ENCODE measurements at places on chromosomes 7 and 10.
A peak's percentile ranks its signal among the peaks of the same experiment; 100 is the strongest.

- peak; percentile 2 for DNase-seq
These were observed 74.7 kb downstream of the CACNB2 start for GRCh38 chr10:18214691-18215563.

DNA sequence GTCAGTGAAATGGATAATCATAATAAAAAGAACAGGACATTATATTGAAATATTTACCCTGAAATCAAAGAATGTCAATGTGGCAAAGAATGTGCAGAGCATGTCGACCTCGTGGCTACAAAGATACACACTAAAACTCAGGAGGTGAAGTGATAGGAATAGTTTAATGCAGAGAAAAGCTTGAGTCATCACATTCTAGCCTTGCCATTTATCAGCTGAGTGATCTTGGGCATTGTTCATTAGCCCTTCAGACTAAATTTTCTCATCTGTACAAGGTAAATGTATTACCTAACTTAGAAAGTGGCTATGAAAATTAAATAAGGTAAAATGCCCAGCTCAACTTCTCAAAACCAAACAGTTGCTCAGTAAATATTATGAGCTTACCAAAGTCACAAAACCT lies 22.6 kb downstream of the CALCR start:
- no peak for DNase-seq

DNA sequence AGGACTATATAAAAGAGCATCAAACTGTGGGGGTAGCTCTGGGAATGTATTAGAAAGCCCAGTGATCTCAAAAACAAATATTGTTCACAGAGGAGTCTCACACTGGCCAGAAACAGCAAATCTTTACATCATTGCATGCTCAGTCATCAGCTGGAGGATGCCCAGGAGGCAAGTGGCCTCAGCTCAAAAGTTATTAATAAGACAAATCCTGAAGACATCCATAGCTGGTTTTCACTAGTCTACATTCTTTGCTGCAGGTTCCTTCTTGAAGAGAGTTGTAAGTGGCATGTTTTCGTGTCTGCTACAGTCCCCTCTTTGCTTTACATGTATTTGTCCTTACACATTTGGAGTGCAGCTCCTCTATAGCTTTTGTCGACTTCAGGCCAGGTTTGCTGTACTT lies 8.6 kb upstream of the CCDC7 start:
- DNase-seq, result no peak

DNA sequence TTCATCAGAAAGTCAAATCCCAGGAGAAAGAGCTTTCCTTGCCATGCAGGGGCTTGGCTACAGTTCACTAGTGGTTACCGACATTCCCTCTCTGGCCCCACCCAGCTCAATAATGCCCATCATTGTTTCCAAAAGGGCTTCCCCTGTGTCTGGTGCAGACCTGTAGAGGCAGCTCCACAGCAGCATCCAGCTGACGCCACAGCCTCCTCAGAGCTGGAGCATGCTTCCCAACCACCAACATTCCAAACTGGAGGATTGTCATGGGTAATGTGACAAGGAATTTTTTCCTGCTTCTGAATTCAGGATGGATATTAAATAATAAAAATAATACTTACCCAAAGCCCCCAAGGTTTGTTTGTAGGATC lies 77.4 kb downstream of the ZNF365 start:
- DNase-seq, result no peak

GRCh38 chr10:93894516-93895378 lies 969 bp downstream of the SLC35G1 start:
- DNase-seq, result no peak

DNA sequence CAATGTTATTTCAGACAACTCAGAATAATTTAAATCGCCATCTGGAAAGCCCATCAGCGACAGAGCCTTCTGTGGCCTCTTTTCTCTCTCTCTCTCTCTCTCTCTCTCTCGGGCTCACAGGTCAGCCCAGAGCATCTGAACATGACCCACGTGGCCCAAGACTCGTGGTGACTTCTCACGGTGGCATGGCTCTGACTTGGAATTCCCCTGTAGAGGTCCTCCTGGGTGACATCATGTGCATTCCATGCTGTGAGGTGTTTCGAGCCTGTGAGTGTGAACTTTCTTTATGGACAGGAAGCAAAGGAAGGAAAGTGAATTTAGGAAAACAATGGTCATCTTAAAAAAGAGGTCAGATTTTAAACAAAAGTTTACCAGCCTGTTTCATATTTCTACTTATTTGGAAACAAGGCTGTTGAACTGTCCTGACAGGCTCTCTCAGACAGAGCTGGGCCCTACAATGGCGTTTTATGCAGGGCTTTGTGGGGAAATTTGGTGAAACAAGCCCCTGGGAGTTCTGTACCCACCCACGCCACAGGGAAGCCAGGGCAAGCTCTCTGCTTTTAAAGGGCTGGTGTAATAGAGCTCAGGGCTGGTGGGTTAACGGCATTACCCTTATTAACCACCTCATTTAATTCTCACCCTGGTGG lies 359.7 kb upstream of the ZNF32 start:
- DNase-seq, result no peak

GRCh38 chr10:23174074-23174976 lies 17.8 kb upstream of the PTF1A start:
- no peak for DNase-seq

GRCh38 chr7:18855796-18856195 lies 261.6 kb downstream of the TWIST1 start:
- DNase-seq, result no peak

DNA sequence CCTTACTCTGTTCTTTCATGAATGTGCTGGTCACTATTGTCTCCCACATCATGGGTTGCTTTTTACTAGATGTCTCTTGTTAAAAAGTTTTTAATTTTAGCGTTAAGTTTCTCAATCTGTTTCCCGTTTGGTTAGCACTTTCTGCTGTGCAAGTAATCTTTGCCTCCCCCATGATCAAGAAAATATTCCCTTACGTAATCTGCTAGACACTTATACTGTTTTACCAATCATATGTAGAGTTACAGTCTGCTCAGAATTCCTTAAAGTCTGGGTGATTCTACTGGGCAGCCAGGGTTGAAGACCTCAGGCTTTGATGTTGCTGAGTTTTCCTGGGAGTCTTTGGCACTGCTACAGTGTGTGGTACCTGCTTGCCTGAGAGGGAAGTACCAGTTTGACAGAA lies 38.2 kb upstream of the RPA3 start:
- DNase-seq, result no peak

DNA sequence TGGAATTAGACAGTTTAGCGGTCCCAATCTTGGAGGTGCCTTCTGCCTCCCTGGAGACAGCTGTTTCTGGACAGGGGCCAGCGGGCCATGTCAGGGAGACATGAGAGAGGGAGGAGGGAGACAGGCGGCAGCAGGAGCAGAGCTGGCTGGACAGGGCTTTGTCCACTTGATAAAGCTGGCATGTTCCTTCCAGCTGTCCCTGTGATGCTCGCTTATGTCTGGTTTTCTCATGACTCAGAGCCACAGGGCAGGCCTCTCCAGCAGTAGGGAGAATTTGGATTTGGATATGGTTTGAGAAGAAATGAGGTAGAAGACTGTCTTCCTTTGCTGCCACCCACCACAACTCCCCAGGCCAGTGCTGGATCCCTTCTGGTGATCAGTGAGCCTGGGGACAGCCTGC lies 51.7 kb upstream of the SORCS3 start:
- DNase-seq, result no peak

DNA sequence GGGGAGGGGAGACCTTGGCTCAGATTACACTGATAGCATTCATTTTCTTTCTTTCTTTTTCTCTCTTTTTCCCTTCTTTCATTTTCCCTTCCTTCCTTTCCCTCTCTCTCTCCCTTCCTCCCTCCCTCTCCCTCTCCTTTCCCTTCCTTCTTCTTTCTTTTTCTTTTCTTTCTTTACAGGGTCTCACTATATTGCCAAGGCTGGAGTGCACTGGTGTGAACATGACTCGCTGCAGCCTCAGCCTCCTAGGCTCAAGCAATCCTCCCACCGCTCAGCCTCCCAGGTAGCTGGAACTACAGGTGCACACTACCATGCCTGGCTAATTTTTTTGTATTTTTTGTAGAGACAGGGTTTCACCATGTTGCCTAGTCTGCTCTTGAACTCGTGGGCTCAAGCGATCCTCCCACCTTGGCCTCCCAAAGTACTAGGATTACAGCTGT lies 73.0 kb upstream of the MKRN1 start:
- no peak for DNase-seq

DNA sequence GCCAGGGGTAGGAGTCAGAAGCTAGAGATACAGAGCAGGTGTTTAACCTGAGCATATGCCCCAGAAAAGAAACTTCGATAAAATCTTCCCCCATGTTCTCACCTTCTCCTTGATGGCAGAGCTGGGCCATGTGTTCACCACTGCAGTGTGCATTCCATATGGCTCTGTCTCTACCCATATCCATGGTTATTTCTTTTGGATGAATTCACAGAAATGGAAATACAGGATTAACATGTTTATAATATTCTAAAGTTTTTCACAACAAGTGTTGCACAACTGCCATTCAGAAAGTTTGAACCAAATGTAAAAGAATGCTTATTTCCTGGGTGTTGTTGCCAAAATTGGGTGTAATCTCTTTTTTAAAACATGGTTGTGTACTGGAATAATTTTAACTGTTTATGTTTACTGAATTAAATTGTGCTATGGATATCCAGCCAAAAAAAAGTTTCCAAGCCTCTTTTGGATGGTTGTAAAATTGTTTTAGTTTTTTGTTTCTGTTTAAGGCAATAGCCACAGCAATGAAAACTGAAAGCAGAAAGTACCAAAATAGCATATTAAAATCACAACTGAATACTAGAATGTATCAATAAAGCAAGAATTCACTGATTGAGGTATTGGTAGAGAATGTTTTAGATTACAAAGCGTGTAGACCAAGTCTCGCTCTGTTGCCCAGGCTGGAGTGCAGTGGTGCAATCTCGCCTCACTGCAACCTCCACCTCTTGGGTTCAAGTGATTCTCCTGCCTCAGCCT lies 19.9 kb upstream of the CCNY start:
- no peak for DNase-seq

- DNase-seq, result no peak
These were observed at the start of gene NXPH1 for GRCh38 chr7:8433477-8434289. TSS of gene NXPH1 (plus strand) at chr7:8433609.

DNA sequence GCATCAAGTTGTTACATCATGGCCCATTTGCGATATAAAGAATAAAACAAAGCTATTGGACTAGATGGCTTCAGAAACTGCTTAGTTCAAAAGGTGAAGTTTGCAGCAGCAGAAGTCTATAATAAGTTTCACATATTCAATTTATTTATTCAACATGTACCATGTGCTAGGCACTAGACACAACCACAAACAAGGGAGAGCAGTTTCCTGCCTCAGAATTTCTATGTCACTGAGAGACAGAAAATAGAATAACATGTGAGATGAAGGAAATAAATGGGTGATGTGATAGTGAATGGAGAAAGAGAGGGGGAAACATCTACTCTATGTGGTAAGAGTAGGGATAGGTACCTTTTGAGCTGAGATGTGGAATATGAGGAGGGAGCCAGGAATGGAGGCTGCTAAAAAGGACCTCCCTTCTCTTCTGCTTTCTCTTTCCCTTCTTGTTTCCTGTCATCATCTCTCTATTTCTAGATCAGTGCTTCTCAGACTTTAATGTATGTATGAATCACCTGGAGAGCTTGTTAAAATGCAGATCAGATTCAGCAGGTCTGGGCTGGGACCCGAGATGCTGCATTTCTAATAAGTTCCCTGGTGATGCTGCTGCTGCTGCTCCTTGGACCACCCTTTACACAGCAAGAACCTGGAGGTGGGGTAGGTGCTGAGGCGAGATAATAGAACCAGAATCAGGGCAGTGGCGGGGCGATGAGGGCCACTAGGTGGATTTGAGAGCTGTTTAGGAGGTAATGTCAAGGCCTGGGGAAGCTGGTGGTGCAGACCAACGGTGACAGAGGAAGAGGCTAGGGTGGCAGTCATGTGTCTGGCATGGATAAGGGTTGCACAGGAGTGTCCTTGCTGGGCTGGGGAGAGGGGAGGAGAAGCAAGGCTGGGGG lies 13.7 kb upstream of the INMT start:
- DNase-seq, result no peak

GRCh38 chr7:2033586-2034135 lies 199.1 kb downstream of the MAD1L1 start:
- DNase-seq, result no peak

DNA sequence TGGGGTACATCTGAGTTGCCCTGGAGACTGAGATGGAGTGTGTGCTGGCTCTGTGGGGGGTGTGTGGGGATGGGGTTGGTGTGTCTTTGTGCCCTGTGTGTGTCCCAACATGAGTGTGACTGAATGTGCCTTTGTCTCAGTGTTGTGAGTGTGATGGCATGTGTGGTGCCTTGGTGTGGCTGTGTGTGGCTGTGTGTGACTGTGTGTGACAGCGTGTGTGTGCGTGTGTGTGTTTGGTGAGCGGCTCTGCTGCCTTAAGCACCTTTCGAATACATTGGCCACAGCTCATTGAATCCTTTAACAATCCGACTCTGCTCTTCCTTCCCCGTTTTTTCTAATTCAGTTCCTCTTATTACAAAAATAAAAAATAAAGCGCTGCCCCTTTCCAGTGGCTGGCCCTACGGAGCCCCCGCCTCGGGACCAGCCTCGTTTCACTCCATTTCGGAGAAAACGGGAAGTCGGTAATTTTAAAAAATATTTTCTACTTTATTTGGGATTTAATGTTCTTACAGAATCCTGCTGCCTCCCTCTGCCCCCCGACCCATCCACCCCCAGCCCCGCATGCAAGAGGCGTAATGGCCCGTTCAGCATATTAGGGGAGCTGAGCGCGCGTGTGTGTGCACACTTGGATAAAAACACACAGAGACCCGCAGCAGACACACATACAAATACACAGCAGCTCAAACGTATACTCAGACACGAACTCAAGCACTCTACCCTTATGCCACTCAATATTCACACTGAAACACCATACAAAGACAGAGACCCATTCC lies 35.5 kb downstream of the HIF1AN start:
- no peak for DNase-seq

DNA sequence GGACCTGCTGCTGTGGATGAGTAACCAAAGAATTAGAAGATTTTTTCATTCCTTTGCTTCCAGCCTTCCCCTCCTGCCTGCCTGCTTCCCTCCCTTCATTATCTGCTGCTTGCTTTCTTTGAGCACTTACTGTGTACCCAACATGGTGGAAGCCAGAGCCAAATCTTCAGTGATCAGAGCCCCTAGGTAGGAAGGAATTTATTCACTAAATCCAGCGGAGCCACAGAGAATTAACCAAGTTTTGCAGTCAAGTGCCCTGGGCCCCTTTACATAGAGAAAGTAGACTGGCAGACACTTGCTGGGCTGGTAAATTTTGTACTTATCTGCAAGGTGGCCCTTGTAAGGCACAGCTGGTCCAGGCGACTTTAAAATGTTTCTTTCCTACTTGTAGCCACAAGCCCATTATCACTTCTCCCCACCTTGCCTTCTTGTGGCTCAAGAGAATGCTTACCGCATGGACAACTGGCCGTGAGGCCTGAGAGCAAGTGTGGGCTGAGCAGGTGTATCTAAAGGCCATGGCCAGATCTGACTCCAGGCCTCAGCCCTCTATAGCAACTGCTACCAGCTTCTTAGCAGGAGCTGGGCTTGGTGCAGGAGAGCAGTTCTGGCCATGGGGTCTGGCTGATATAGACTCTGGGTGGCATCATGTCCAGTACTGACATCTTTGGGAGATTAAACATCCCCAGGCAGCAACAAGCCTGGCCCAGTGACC lies 11.1 kb downstream of the UNC5B start:
- no peak for DNase-seq

GRCh38 chr10:24318517-24318916 lies 109.6 kb downstream of the KIAA1217 start:
- DNase-seq, result no peak

GRCh38 chr10:34160595-34160994 lies 654.5 kb downstream of the PARD3 start:
- no peak for DNase-seq

- no peak for DNase-seq
These were observed 30.5 kb upstream of the TRIM8 start for GRCh38 chr10:102613785-102614184.

All from stimulated activated CD4-positive, alpha-beta T cell treated with anti-CD3 and anti-CD28 coated beads, Interleukin-12 subunit alpha, Interleukin-12 subunit beta, amount 100 ng/mL, for 24 hours (primary cell).